ENCODE measurements at places on chromosomes 7 and 10.
A peak's percentile ranks its signal among the peaks of the same experiment; 100 is the strongest.

DNA sequence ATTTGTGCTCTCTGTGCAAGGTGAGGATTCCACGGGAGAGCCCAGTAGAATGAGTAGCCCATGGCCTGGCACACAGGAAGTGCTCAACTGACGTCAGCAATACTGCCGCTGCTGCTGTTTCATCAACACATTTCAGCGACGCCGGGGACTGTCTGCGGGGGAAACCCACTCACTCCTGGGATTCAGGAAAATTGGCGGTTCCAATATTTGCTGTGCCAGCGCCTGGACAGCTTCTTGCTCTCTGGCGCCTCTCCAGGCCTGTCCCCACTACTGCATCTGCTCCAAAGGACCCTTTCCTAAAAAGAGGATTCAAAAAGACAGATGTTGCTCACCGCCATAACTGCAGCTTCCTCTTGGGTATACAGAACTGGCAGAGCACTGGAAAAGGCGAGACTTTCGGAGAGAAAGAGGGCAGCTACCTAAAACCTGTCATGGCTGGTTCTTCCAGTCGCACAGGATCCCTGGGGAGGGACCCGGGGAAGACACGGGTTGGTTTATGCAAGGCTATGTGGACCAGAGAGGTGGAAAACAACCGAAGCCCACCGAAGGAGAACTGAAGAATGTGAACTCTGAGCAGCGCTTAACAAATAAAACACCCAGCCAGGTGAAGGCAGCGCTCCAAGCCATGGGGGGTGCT lies 39.7 kb upstream of the ENO4 start:
- DNase-seq, result peak; percentile 65

GRCh38 chr10:6669269-6669859 lies 89.3 kb upstream of the PRKCQ start:
- DNase-seq, result peak; percentile 47

DNA sequence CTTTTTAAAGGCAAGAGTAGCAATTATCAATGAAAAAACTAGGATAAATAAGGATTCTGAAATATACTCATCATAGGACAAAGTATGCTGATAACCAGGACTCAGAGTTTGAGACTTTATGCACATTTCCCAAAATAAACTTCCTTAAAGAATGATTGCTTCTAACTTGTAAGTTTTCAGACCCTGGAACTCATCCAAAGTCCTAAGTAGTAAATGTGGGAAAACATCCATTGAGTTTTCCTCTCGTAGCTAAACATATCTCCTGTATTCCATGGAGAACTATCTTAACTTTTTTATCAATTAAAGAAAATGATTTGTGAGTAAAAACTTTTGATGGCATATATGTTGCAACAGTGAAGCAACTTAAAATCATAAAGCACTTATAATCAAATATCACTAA lies 285.2 kb upstream of the KLF6 start:
- no peak for DNase-seq

DNA sequence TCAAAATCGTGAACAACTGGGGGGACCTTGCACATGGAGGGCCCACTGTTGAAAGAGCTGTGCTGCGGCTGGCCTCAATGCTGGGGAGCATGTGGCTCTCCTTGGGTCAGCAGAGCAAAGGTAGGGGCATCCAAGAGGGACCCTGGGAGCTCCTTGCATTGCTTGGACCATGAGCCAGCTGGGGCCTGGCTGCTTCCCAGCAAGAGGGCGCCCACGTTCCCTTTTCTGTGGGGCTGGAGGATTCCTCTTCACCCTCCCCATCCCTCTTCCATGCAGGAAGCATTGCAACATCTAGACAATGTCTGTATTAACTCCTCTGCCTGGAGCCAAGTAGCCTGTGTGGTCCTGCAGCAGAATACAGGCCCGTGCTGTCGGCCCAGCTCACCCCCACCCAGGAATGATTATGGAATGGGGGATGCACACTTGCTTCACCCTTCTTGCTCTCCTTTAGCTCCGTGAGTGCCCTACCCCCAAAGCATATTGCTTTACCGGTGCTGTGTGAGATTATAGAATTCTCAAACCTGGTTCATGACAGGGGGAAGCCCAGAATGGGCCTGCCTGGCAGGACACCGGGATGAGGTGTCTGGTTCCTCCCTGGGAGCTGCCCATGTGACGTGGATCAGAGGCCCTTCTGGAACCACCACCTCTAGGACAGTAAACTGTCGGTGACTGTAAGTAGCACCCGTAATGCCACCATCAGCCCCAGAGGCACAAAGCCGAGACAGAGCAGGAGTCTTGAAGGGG lies 61.9 kb downstream of the SYPL1 start:
- DNase-seq, result no peak

DNA sequence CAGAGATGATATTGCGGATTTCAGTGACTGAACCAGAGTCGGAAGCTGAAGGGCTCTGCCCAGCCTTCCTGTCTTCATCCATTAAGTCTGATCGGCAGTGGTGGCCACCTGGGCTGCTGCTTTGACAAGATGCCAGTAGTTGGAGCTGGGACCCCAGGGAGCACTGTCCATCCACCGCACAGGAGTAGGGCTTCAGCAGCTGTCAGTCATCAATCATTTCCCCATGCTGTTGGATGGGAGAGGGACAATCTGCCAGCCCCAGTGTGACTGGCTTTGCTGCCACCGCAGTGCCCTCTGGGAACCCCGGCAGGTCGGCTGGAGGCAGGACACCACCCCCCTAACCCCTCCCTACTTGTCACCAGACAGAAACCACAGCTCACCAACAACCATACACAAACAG lies 23.0 kb upstream of the GPR146 start:
- no peak for DNase-seq

- no peak for DNase-seq
Measured at GRCh38 chr10:101987136-101987535, 68.8 kb downstream of the ARMH3 start.

Measured in D341Med (cell line).